ENCODE measurements at places on chromosomes 3 and 15. TPM values are rescaled to one million over a fixed set of nuclear protein-coding genes. Genes with fewer than 3 reads are reported as not detected.

Gene NRG4
- total RNA-seq: 0.68 TPM

Gene FGF7
- total RNA-seq: not detected

Gene SLC12A1
- not detected for total RNA-seq

Gene GHSR
- not detected for total RNA-seq

Gene LOXL1
- total RNA-seq: 0.74 TPM

Gene GOLGA8O
- total RNA-seq: 0.27 TPM

Gene ZNF148
- total RNA-seq: 12.4 TPM

Gene SHF
- 0.66 TPM for total RNA-seq

Gene GOLGA6L4
- 0.39 TPM for total RNA-seq

Gene TEX55
- not detected for total RNA-seq

Gene FBXL22
- total RNA-seq: 0.32 TPM

Gene APOD
- total RNA-seq: 1.2 TPM

Gene CLDN16
- 0.09 TPM for total RNA-seq

Gene ABHD14A
- total RNA-seq: 11.5 TPM

Gene SKOR1
- not detected for total RNA-seq

Gene TMEM43
- 128 TPM for total RNA-seq

Gene FOXB1
- not detected for total RNA-seq

Gene SLC24A5
- not detected for total RNA-seq
